ENCODE measurements at places on chromosomes 4 and X.

GRCh38 chrX:48580662-48581061 lies 6.4 kb downstream of the RBM3 start:
- no peak for DNase-seq

DNA sequence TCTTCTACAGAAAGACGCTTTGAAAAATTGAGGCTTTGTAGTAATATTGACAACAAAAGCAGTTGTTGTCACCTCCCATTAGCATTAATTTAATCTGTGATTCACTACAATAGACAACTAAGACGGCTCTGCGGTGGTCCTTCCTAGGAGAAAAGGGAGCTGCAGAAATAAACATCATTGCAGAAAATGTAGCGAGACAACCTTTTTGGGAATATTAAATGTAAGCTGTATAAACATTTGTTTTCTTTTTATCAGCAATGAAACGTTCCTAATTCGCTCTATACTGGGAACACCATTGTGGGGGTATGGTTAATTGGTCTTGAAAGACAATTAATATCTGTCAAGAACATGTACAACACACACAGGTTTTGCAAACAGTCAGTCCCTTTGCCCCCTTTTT lies 583.3 kb upstream of the TENM3 start:
- DNase-seq = no peak

GRCh38 chr4:179804440-179804839 lies 2362.2 kb upstream of the AGA start:
- DNase-seq = no peak

DNA sequence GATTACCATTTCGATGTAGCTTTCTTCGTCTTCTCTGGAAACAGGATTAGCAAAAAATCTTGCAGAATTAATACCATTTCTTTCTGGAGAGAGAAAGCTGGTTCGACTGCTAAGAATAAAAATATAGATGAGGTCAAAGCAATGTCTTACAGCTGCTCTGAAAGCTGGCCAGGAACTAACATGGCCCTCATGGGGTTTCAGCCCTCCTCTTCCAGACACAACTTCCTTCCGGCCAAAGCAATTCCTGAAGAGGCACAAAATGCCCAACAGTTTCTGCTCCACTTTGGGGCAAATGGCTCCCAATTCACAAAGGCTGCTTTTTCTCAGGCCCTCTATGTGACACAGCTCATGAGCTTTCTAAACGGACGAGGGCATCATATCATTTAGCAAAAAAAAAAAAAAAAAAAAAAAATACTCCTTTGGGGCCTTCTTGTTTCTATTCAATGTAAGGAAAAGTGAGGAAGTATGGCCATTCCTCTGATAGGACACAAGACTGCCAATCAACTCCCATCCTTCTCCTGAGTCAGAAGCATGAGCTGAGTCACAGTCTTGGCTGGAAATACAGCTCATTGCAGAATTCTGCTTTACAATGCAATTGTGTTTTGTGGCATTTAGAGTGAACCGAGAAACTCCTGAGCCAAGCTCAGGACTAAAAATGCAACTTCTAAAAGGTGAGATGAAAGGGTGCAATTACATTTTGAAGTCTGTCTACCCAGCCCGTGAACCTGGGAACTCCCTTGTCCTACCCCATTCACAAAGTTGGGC lies 42.7 kb upstream of the CTAG2 start:
- peak; percentile 76 for DNase-seq

DNA sequence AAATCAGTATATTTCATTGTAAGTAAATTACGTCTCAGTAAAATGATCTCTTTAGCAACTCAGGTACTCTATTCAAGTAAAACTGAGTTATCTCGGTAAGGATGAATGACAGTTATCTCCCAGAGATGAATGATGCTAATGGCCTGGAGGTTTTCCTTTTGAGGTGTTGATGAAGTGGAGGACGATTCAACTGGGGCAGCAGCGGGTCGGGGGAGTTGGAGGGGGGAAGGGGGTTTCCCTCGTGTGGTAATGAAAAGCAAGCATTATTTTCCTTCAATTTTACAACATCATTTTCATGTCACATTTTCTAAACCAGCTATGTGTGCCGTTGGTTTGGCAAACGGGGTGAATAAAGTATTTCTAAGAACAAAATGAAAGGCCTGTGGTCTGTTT lies 92.4 kb upstream of the ATXN3L start:
- no peak for DNase-seq

- DNase-seq = no peak
These were observed 1.3 kb downstream of the NEUROG2 start for GRCh38 chr4:112514647-112515197.

GRCh38 chrX:149829751-149830191 lies 48.0 kb downstream of the MAGEA9 start:
- DNase-seq = no peak

DNA sequence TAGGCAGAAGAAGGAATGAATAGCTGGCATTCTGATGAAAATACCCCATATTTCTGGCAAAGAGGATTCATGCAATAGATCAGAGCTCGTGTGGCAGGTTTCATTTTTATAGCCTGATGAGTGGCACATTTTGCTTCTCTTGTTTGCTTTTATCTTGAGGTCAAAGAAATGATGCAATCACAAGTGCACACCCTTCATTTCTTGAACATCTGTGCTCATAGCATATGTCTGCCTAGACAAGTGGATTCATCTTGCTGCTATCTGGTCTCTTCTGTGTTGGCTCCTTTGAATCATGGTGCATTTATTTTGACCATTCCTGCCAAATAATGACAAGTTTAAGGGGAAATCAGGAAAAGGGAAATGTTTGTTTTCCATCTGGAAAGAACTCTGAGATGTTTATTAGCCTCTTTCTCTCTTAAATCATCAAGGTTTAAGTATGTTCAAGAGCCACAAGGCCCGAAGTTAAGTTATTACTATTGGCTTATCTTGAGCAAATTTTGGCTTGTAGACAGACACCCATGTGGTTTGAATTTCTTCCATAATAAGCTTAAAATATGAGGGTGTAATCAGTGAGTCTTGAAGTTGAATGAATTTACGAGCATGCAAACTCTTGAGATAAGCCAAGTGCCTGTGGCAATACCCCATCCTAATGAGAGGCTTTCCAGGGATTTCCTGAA lies 59.3 kb upstream of the HS3ST1 start:
- DNase-seq = peak; percentile 69

DNA sequence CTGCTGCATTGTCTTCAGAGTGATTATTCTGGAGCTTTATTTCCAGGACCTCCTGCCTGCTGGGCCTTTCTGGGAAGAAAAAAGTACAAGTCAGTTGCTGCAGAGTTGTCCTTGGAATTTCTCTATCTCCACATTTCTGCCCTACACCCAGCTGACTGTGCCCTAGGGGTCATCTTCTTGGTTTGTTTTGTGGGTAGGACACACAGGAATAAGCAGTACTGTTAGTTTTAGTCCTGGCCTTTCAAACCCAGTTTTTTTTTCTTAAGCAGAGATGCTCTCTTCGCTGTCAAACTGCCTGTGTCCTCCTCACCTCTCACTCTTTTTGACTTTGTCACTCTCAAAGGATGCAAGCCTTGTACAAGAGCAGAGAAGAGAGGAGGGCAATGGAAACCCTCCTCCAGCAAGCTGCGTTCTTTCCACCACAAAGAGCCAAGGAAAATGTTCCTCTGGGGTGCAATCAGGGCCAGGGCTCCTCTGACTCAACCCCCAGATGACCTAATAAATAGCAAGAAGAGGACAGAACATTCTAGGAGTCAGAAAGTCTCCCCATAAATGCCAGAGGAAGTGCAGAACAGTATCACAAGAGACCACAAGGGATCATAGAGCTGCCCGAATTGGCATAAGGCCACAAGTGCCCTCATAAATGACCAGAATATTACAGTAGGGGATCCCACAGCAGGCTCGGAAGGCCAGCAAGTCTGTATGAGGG lies 186.2 kb downstream of the RCHY1 start:
- no peak for DNase-seq

GRCh38 chrX:9878146-9878820 lies 88.9 kb upstream of the CLDN34 start:
- DNase-seq = no peak

GRCh38 chrX:134909261-134909660 lies 81.5 kb upstream of the SMIM10 start:
- no peak for DNase-seq

GRCh38 chr4:55218041-55218440 lies 92.6 kb upstream of the KDR start:
- DNase-seq = no peak

GRCh38 chr4:91325495-91325894 lies 978.3 kb upstream of the GRID2 start:
- no peak for DNase-seq

DNA sequence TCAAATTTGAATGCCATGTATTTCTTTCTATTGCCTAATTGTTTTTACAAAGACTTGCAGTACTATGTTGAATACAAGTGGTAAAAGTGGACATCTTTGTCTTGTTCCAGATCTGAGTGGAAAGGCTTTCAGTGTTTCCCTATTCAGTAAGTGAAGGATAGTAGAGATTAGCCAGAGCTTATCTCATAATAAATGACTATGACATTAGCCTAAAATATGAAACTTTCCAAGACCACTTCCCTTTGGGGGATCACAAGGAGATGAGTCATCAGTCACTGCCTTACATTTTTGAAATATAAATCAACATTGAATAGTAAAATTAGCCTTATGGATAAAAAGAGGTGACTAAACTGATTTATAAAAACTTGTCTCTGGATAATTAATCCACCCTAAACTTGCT lies 554.1 kb upstream of the MAGEB2 start:
- DNase-seq = no peak

- no peak for DNase-seq
These were observed 25.5 kb downstream of the PHEX start for GRCh38 chrX:22057667-22058066.

GRCh38 chr4:16066586-16067128 lies 17.2 kb downstream of the PROM1 start:
- DNase-seq = no peak

DNA sequence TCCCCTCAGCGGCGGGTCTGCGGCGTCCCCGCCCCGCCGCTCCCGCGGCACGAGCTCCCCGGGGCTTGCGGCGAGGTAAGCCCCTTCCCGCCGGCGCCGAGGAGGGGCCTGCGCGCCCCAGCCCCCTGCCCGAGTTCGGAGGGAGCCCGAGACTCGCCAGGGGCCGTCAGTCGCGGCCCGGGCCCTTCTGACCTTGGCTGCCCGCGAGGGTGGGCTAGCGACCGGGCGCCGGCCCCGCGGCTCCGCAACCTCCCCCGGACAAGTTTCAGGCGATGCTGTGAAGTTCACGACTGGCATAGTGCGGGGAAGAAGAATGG lies 554 bp downstream of the CDKL5 start:
- no peak for DNase-seq

DNA sequence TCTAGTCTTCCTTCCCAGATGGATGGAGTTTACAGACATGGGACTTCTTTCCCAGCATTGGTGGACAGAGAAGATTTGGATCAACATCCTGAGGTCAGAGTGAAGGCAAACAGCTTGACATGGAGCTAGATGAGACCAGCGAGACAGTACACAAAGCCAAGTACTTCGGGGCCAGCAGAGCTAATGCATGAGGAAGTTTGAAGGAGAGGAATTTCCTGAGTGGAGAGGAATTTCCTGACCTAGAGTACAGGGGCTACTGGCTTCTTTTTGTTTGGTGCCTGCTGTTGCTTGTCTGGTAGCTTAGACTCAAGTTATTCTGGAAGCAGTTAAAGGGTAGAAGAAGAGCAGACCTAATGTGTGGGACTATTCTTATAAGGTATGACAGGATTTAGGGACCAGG lies 69.1 kb upstream of the EOLA2 start:
- DNase-seq = no peak

- no peak for DNase-seq
These were observed 106.2 kb downstream of the HDAC8 start for GRCh38 chrX:72466493-72466892.

DNA sequence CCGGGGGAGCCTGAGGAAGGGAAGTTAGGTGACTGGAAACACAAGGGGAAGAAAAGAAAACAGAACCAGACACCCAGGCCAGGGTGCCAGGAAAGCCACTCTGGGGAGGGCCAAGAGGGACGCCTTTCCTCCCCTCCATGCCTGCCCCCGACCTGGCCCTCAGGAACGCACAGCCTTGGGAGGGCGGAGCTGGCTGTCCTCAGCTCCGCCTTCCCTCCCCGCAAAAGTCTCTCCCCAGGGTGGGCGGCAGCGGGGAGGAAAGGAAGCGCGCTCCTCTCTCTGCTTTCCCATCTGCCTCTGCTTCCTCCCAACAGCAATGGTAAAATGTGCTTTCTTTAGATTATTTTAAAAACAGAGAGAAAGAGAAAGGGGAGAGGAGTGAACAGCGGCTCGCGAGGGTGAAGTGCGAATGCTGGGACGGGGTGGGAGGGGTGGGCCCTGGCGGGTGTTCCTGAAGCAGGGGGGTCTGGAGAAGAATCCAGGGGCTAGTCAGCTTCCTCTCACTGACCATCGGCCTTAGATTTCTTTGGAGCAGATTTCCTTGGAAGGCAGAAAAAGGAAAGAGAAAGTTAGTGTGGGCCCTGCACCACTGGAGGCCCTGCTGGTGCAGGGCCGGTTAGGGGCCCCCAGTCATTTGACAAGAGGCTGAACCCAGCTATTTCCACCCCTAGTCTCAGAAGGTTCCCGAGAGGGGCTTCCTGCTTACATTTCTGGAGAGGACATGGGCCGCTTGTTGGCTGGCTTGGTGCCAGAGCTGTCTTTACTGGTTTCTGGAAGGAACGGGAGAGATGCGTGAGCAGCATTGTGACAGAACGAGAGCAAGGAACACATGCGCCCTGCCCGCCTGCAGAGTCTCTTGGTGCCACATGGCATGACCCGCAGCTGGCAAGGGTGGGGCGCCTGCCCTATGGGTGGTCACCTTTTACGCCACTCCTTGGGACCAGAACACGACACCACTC lies 4.7 kb upstream of the RENBP start:
- DNase-seq = no peak

DNA sequence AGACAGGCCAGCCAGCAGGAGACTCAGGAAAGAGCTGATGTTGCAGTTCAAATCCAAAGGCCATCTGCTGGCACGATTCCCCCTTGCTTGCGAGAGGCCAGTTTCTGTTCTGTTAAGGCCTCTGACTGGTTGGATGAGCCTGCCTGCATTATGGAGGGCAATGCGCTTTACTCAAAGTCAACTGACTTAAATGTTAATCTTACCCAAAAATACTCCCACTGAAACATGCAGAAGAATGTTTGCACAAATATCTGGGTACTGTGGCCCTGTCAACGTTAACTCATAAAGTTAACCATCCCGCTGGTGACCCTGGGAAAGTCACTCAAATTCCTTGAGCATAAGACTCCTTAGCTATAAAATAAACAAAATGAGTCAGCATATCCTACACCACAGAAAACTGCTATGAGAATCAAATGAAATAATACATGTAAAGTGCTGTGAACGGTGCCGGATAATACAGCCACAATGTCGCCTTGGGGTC lies 326.4 kb downstream of the EVC2 start:
- no peak for DNase-seq

- DNase-seq = no peak
These were observed 8.4 kb upstream of the MAN2B2 start for GRCh38 chr4:6566391-6567190.

GRCh38 chrX:135977611-135978010 lies 3.8 kb upstream of the MMGT1 start:
- no peak for DNase-seq

DNA sequence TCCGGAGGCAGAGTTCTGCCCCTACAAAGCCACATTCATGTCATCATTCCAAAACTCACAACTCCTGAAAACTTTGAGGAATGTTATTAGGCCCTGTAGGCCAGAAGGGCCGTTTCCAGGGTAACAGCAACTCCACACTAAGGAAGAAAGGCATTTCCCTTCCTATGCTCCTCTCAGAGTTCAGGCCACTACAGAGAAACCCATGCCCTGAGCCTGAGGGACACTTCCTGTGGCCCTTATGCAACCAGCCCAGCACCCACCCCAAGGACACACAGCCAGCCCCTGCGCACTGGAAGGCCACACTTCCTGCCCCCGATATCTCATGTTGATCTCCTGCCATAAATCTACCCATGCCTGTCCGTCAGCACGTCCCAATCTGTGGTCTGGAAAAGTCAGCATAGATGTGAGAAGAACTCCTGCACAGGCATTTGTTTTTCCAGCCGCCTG lies 289.3 kb downstream of the BCOR start:
- no peak for DNase-seq
